ENCODE measurements at places on chromosomes 12 and 14. TPM values are rescaled to one million over a fixed set of nuclear protein-coding genes. Genes with fewer than 3 reads are reported as not detected.

Gene GUCY2C
- total RNA-seq: not detected

Gene BHLHE41
- 1.7 TPM for total RNA-seq

Gene KCNK10
- not detected for total RNA-seq

Gene MIP
- total RNA-seq: not detected

DNA sequence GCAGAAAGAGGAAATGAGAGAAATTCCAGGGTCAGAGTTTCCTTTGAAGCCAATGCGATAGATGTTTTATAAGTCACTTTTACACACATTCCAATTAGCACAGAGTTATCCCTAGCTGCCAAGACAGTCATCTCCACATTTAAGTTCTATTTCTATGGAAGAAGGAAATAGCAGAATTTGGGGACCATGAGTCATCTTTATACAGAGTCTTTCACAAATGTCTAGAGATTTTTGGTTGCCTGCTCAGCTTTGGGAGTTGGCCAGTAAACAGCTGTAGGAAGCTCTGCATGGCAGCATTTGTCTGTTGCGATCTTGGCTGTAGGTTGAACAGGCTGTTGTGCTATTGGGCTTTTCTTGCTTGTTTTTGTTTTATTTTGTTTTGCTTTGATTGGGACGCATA, 884.3 kb downstream of the GALC start:
- H3K27ac ChIP-seq: no peak overlapping the region
- no peak overlapping the region for H3K4me3 ChIP-seq
- H3K36me3 ChIP-seq: no peaks in the 10 kb centered on the region
- H3K27me3 ChIP-seq: no peaks in the 10 kb centered on the region

DNA sequence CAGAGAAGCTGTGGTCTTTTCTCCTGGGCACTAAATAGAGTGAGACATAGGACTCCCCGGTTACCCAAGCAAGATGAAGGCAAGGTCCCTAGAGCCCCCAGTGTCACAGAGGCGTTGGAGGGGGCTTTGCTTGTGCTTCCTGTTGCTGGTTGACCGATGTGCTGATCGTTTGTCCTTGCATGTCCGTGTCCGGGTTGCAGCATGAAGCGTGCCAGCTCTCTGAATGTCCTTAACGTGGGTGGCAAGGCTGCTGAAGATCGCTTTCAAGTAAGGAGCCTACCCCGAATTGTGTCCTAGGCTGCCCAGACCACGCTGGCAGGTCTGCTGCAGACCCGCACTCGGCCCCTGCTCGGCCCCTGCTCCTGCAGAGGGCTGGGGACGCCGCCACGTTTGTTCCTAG, 23.1 kb downstream of the XRCC3 start:
- H3K27ac ChIP-seq: no peak overlapping the region
- H3K27me3 ChIP-seq: no peaks in the 10 kb centered on the region
- DNase-seq: no peak
- no peaks in the 10 kb centered on the region for H3K4me1 ChIP-seq
- H3K4me3 ChIP-seq: no peak overlapping the region
- peaks cover 26% of the 10 kb centered on the region for H3K36me3 ChIP-seq

DNA sequence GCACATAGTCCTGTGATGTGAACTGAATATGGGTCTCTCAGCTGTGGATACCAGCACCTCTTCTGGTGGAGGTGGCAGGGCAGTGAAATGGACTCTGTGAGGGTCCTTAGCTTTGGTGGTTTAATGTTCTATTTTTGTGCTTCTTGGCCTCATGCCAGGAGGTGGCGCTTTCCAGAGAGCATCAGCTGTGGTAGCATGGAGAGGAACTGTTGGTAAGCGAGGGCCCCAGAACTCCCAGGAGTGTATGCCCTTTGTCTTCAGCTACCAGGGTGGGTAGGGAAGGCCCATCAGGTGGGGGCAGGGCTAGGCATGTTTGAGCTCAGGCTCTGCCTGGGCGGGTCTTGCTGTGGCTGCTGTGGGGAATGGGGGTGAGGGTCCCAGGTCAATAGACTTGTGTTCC, 241.7 kb downstream of the AEBP2 start:
- DNase-seq: no peak
- no peaks in the 10 kb centered on the region for H3K27me3 ChIP-seq
- H3K4me1 ChIP-seq: peaks cover 3% of the 10 kb centered on the region
- H3K27ac ChIP-seq: no peak overlapping the region

- no peaks in the 10 kb centered on the region for H3K4me1 ChIP-seq
- peaks cover 27% of the 10 kb centered on the region for H3K36me3 ChIP-seq
- H3K27ac ChIP-seq: no peak overlapping the region
Observed at GRCh38 chr14:92680781-92681650, 67.4 kb downstream of the LGMN start.

DNA sequence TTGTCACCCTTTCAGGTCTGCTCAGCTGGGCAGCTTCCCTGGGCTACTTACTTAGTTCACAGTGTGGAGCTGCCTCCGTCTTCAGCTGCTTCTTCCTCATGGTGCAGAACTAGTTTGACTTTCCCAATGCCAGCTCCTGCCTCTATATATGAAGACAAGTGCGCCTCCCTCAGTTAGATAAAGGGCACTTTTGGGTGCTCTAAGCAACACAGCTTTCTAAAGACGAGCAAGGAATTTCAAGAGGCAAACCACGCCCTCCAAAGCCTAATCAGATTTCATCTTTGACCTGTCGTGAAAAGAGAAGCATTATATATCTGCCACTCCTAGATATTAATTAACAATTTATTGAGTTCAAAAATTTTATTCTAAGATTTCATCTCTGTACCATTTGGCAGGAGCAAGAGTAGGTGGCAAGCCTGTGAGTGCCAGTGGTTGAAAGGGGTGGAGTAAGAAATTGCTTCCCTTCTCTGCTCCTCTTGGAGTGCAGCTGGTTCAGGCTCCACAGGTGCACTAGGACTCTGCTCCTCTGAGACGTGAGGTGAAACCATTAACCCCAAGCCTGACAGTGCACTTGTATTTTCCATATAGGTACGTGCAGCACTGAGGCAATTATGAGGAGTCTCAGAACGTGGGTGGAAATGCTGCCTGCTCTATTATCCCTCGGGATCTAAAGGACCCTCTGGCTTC, 2.1 kb upstream of the SLC11A2 start:
- no peaks in the 10 kb centered on the region for H3K36me3 ChIP-seq
- H3K4me3 ChIP-seq: no peak overlapping the region
- no peaks in the 10 kb centered on the region for H3K4me1 ChIP-seq

DNA sequence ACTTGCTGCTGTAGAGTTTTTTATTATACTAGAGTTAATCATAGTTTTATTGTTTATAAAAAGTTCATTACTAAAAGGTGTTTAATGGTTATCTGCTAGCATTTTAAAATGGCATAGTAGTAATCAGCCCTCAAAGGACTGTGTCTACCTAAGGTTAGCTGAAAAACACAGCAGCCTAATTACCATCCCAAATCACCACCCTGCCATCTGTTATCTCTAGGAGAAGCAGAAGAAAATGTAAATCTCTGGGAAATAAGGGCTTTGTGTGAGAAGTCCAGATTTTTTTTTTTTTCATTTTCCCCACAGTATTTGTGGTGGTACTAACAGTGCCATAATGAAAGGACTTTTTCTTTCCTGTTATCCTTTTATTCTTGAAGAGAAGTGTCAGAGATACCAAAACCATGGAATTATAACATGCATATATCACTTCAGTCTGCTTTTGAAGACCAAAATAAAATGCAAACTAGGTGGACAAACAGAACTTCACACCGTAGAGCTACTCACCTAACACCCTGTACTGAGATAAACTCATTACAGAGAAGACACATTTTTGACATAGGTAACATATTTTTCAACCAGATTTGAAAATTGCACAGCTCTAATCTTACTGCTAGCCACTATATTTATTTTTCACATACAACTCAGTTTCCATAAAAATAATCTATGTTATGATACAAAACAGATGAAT, 876.2 kb downstream of the C12orf50 start:
- no peaks in the 10 kb centered on the region for H3K36me3 ChIP-seq
- H3K27me3 ChIP-seq: no peaks in the 10 kb centered on the region
- no peak overlapping the region for H3K4me3 ChIP-seq
- no peak for DNase-seq
- no peaks in the 10 kb centered on the region for H3K4me1 ChIP-seq
- H3K27ac ChIP-seq: no peak overlapping the region

DNA sequence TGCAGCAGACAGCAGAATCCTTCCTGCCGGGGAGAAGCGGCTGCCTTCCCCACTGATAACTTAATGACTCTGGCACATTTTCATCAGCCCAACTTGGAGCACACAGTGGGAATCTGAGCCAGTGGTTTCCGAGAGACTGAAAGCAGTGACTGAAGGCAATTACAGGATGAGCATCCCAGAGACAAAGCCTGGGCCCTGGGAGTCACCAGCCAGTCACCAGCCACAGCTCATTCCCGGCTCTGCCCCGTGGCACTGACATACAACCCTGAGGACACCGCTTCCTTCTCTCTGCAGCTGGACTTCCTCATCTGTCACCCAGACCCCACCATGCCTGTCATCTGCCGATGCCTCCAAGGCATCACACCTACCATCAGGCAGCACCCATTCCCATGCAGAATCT, 192.3 kb downstream of the DPF3 start:
- no peaks in the 10 kb centered on the region for H3K27me3 ChIP-seq
- H3K27ac ChIP-seq: no peak overlapping the region
- no peaks in the 10 kb centered on the region for H3K4me1 ChIP-seq

DNA sequence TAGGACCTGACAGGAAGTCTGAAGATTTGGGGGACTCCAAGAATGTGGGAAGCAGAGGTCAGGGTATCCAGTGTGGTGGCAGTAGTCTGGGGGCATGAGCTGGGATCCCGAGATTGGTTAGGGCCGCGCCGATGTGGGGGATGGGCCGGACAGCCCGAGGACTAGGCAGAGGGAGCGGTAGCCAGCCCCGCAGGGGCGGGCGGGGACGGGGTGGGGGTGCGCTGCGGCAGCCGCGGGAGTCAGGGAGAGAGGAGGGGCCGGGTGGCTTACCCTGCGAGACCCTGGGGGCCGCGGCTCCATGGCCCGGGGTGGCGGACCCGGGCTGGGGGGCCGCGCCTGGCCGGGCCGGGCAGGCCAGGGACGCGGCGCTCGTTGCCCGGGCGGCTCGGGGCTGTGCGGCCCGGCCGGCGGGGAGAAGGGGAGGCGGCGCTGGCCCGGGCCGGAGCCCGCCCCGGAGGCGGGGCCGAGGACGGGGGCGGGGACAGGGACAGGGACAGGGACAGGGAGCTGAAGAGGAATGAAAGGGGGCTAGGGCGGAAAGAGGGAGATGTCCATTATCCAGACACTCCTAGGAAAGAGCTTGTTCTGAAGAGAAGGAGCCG, 5.6 kb downstream of the ZNF385A start:
- peaks cover 24% of the 10 kb centered on the region for H3K4me1 ChIP-seq
- peak overlapping the region; percentile 60 for H3K27ac ChIP-seq

- DNase-seq: peak; percentile 40
- H3K27ac ChIP-seq: peak overlapping the region; percentile 70
- no peak overlapping the region for H3K4me3 ChIP-seq
- no peaks in the 10 kb centered on the region for H3K36me3 ChIP-seq
- no peaks in the 10 kb centered on the region for H3K4me1 ChIP-seq
Observed at GRCh38 chr14:92755495-92755894, 7.1 kb upstream of the LGMN start.

DNA sequence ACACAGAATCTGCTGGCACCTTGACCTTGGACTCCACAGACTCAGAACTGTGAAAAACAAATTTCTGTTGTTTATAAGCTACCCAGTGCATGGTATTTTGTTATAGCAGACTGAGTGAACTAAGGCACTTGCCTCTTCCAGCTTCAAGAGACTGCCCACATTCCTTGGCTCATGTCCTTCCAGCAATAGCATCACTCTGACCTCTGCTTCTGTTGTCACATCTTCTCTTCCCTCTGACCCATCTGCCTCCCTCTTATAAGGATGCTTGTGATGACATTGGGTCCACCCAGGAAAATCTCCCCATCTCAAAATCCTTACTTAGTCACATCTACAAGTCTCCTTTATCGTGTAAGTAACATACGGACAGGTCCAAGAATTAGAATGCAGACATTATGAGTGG, 200.4 kb downstream of the PIK3C2G start:
- no peak overlapping the region for H3K4me3 ChIP-seq
- no peak for DNase-seq
- no peaks in the 10 kb centered on the region for H3K36me3 ChIP-seq

- H3K4me1 ChIP-seq: peaks cover 78% of the 10 kb centered on the region
- H3K4me3 ChIP-seq: no peak overlapping the region
- H3K36me3 ChIP-seq: no peaks in the 10 kb centered on the region
- H3K27me3 ChIP-seq: no peaks in the 10 kb centered on the region
Observed at GRCh38 chr12:46386360-46386867, 13.8 kb upstream of the SLC38A2 start.

DNA sequence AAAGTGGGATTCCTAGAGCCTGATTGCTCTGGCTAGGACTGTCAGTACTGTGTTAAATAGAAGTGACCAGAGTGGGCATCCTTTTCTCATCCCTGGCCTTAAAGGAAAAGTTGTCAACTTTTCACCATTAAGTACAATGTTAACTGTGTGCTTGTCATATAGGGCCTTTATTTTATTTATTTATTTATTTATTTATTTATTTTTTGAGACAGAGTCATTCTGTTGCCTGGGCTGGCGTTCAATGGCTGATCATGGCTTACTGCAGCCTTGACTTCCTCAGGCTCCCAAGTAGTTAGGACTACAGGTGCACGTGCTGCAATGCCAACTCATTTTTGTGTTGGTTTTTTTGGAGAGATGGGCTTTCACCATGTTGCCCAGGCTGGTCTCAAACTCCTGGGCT, 11.6 kb downstream of the SH2B3 start:
- no peaks in the 10 kb centered on the region for H3K4me1 ChIP-seq
- no peak for DNase-seq
- no peak overlapping the region for H3K4me3 ChIP-seq
- no peaks in the 10 kb centered on the region for H3K27me3 ChIP-seq

DNA sequence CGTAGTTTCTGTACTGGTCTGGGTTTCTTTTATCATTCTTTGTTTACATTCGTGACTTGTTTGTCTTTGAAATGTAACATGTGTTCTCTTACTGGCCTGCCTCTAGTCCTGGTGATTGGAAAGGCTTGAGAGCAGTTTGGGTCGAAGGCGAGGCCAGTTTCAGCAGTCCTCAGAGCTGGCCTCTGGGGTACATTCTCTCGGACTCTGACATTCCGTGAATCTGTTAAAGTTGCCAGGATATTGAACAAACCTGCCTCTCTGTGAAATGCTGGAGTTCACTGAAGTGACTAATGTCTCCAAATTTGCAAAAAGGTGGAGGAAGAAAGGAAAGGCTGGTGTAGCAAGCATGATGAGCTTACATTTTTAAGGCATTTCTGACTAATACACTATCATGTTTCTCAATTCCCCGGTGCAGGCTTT, 1.5 kb downstream of the PLEKHA5 start:
- no peaks in the 10 kb centered on the region for H3K4me1 ChIP-seq
- H3K4me3 ChIP-seq: peak overlapping the region; percentile 92
- H3K27ac ChIP-seq: peak overlapping the region; percentile 89
- no peak for DNase-seq
- H3K36me3 ChIP-seq: no peaks in the 10 kb centered on the region
- no peaks in the 10 kb centered on the region for H3K27me3 ChIP-seq

GRCh38 chr12:93151079-93151762, 222.1 kb upstream of the EEA1 start:
- no peak overlapping the region for H3K27ac ChIP-seq
- H3K4me1 ChIP-seq: no peaks in the 10 kb centered on the region
- DNase-seq: no peak
- H3K36me3 ChIP-seq: no peaks in the 10 kb centered on the region
